ENCODE measurements at places on chromosomes 2 and 18.

GRCh38 chr18:11046140-11046539 lies 103.2 kb downstream of the PIEZO2 start:
- no peak for DNase-seq

GRCh38 chr2:190999058-190999457 lies 14.9 kb downstream of the STAT1 start:
- no peak for DNase-seq

DNA sequence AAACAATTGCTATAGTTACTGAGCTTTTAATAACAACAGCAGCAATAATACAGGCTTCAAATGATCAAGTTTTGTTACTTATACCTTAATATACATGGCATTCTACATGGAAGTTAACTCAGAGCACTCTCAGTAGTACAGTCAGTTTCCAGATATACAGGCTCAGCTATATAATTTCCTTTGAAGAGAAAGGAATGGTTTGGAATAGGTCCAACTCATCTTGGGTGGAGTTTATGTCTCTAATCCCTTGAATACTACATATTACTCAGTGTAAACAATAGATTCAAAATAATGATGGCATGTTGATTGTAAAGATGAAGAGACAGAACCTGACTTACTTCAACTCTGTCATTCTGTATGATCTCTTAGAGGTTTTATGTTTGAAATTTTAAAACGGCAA lies 174.9 kb downstream of the EPHA4 start:
- no peak for DNase-seq

DNA sequence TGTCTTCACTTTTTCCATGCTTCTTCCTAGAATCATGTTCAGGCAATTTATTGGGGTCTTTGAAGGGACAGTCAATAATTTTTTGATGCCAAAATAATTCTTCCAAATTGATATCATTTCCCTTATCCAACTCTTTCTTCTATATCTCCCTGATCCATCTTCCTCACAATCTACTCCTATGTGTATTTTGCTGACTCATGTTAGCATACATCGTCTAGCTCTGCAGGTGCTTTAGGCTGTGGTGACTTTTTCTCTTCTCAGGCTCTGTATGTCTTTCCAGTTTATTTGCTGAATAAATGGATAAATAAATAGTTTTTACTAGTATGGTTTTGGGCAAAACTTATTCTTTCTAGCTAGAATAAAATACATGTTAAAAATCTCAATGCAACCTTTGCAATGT lies 1650.9 kb upstream of the TMEFF2 start:
- DNase-seq, result no peak

DNA sequence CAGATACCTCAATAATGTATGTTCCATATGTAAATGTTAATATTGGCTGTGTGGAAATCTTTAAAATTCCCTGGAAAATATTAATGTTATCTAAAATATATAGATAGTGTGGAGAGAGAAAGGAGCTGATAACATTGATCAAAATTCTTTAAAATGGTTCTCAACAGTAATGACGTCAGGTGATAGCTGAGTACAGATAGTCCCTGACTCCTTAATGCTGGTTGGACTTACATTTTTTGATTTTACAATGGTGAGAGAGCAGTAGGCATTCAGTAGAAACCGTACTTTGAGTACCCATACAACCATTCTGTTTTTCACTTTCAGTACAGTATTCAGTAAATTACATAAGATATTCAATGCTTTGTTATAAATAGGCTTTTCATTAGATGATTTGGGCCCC lies 146.6 kb downstream of the GALNT3 start:
- DNase-seq, result no peak

DNA sequence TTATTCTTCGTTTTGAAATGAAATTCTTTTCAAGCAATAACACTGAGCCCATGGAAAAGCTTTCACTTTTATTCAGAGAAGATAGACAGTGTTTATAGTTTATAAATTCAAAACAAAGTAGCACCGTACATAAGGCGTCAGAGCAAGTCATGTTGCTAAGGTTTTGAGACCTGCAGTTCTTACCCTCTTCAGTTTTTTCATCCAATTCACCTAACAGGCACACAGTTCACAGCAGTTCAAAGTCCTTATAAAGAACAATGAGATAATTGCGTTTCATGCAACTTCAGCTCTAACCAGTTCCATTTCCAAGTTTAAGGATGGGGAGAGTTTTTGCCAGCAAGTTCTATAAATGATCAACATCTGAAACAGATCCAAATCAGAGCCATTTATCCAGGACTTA lies 96.7 kb downstream of the ARHGAP15 start:
- no peak for DNase-seq

- DNase-seq, result no peak
These were observed 154.8 kb upstream of the TFPI start for GRCh38 chr2:187709065-187709464.

- DNase-seq, result no peak
These were observed 17.2 kb upstream of the ITGAV start for GRCh38 chr2:186572705-186573104.

DNA sequence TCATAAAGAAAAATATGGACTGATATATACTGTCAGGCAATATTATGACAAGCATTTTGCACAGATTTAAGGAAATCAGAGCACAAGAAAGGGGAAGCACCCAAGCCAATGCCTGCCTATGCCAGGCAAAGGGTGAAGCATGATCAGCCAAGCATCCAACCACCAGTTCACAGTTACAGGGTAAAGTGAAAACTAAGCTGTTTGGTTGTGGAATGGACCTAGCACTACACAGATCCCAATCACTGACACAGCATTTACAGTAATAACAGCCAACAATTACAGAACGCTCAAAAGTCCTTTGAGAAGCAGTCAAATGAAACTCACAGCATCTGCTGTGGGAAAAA lies 90.3 kb downstream of the SP3 start:
- DNase-seq, result no peak

GRCh38 chr2:239828192-239828972 lies 196.8 kb downstream of the NDUFA10 start:
- no peak for DNase-seq

DNA sequence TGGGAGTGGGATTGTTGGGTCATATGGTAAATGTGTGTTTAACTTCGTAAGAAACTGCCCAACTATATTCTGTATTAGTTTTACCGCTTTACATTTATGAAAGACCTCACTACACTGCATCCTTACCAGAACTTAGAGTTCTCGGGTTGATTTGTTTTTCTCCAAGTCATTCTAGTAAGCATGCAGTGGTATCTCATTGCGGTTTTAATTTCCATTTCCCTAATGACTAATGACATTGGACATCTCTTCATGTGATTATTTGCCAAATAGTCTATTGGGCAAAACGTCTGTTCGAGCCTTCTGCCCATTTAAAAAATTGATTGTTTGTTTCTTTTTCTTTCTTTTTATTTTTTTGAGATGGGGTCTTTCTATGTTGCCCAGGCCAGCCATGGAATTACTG lies 6.8 kb downstream of the FBLN7 start:
- no peak for DNase-seq

GRCh38 chr18:45509535-45509934 lies 105.7 kb upstream of the SLC14A2 start:
- no peak for DNase-seq

- no peak for DNase-seq
These were observed 162.3 kb downstream of the HAUS1 start for GRCh38 chr18:46266473-46266872.

DNA sequence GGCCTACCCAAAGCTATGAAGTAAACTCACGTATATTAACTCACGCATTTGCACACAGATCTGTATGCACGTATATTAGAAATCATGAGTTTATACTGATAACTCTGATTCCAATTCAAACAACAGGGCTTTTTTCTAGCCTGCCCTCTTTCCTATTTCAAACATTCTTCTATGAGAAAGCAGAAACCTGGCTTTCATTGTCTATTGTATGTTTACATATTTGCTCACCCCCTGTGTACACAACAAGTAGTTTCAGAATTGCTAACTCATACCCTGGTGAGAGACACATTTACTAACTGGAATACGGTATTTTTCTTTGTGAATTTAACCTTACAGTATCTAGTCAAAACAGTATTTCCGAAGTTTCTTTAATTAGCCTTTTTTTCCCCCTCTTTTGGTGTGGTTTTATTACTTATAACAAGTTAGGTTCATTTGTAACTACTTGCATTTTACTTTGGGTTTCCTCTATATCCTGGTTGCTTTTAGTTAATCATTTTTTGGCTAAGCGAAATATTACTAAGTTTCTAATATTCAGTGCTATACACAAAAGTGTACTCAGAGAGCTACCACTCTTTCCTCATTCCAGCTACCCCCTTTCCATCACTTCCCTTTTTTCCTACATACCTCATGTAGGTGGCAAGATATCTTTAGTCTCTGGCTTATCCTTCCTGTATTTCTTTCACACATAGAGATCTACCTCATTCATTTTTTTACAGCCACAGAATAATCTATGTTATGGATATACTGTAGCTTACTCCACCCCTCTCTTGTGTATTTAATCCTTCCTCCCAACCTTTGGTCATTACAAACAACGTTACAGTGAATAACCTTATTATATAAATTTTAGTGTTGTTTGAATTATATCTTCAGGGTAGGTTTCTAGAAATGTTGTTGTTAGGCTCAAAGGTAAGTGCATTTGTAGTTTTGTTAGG lies 112.7 kb upstream of the BCL2L11 start:
- DNase-seq, result no peak

DNA sequence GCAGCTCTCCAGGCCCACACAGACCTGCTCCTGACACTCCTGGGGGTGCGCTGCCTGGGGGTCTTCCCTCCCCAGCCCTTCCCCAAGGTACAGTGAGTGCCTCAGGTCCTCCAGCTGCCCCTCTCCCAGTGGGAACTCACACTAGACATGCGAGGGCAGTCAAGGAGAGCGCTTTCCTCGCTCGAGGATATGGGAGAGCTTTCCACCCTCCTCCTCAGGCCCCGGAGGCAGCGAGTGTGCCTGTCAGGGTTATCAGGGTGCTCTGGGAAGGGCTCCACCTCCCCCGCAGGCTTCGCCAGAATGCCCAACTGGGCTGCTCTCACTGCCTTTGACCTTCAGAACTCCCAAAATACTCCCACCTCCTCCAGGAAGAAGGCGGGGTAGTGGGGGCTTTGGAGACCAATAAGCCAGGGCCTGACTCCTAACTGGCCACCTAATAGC lies 85.7 kb upstream of the LAPTM4A start:
- DNase-seq, result no peak

GRCh38 chr18:58473071-58473470 lies 155.8 kb downstream of the ALPK2 start:
- no peak for DNase-seq

DNA sequence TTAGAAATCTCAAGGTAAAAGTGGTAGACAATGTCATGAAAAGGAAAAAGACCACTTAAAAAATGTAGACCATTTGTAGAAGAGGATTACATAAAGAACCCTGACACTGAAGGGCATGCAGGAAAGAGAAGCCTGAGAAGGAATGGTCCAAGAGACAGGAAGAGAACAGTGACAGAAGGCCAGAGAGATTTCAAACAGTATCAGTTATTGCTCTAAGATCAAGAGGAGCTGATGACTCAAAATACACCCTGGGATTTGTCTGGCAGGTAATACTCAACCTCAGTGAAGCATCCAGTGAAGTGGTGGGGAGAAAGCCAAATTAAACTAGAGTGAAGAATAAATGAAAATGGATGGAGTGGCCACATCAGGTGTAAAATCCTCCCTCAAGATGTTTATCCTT lies 100.5 kb downstream of the PDE11A start:
- no peak for DNase-seq

GRCh38 chr2:25276569-25277465 lies 64.9 kb downstream of the DNMT3A start:
- DNase-seq, result no peak

- DNase-seq, result no peak
These were observed 222.3 kb upstream of the CDH19 start for GRCh38 chr18:66826211-66826610.

DNA sequence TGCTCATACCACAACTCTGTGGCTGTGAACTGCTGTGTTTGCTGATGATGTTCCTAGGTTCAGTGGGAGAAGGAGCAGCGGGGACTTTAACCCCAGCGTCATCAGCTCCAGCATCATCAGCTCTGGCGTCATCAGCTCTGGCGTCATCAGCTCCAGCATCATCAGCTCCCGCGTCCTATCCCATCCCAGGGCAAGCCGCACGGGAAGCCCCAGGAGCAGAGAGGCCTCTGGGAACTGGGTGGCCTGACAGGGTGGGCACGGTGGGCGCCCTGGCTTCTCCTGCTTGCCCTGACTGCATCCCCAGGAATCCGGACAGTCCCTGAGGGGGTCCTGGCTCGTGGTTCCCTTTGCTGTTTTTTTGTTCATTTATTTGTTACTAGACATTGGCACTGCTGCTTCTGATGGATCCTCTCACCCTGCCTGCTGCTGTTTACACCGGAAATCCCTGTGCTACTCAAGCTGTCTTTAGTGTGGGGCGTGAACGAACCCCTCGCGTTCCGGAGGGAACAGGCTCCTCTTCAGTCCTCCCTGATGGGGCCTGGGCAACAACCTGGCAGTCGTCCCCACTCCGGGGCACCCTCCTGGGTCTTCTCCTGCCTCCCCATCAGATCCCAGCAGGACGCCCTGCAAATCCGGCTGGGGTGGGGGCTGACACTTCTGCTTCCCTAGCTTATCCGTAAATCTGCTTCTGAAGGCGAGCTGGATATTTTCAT lies 67.1 kb upstream of the PXDN start:
- DNase-seq, result no peak

- DNase-seq, result no peak
These were observed 60.4 kb downstream of the FIGN start for GRCh38 chr2:163675388-163675787.

- DNase-seq, result no peak
These were observed 433 bp downstream of the NPC1 start for GRCh38 chr18:23585897-23586248.

GRCh38 chr2:238502088-238502810 lies 75.5 kb downstream of the ASB1 start:
- DNase-seq, result no peak

GRCh38 chr2:174561283-174561971 lies 36.2 kb downstream of the WIPF1 start:
- peak; percentile 85 for DNase-seq

GRCh38 chr18:21112543-21113105 lies 1.0 kb upstream of the ROCK1 start:
- no peak for DNase-seq

DNA sequence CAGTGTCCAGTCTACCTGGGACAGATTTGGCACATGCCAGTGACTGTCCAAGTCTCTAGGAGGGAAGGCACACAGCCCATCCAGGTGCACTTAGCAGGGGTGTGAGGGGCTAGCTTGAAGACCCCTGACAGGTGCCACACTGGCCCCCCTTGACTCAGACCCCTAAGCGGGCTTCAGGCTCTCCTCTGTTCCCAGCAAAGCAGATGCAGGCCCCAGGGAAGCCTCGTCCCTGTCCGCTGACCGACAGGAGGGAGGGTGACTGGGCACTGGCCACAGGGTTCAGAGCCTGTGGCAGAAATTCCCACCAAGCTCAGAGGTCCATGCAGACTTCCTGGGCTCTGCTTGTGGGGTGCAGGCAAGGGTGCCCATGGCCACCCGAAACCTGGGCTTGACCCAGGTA lies 239.8 kb upstream of the MYT1L start:
- DNase-seq, result no peak

GRCh38 chr2:119657466-119658145 lies 21.4 kb upstream of the TMEM177 start:
- no peak for DNase-seq

DNA sequence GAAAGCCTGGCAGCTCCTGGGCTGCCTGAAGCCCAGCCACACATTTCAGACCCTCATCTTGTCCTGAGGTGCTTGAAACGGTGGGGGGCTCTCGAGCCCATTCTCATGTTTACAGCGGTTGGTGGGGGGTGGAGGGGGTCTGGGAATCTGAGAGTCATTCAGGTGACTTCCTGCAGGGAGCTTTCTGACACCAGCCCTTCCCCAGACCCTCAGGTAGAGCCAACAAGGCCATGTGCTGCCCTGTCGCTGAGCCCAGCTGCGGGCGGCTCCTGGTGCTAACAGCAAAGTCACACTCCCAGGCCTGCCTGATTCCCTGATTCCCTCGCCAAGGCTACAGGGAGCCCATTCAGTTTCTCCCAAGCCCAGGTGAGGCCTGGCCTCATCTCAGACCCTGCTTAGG lies 324.9 kb upstream of the MEX3C start:
- no peak for DNase-seq
